ENCODE measurements at places on chromosomes 7 and 10.
A peak's percentile ranks its signal among the peaks of the same experiment; 100 is the strongest.

DNA sequence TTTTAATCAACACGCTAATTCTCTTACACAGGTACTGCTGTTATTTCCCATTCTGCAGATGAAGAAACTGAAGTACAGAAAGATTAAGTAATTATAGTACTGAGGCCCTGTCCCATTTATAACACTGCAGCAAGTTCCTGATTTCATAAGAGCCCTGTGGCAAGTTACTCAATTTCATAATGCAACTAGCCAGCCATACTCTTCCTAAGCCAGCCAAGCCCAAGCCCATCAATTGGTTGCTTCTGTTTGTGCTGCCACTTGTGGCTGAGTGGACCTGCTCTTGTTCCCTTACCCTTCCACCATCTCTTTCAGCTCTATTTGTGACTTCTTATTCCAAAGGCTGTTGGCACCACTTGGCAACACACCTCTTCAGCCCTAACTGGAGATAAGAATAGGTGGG lies 19.7 kb upstream of the PRPF18 start:
- no peak for DNase-seq

GRCh38 chr10:123250640-123251039 lies 96.4 kb downstream of the BUB3 start:
- no peak for DNase-seq

DNA sequence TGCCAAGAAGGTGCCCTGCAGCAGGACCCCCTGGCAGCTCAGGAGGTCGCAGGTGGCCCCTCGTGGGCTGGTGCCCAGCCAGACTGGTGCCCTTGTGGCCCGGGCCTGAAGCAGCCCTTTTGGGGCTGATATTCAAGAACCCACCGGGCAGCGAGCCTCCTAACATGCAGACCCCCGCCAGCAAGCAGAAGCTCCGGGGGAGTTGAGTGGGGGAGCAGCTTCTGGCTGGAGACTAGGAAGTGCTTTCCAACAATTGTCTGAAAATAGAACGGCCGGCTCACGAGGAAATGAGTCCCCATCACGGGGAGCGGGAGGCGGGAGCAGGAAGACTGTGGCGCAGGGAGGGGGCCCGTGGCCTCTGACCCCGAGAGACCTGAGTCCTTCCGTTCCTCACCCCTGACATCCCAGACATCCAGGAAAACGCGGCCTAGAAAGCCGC lies 9.5 kb upstream of the INTS1 start:
- no peak for DNase-seq

DNA sequence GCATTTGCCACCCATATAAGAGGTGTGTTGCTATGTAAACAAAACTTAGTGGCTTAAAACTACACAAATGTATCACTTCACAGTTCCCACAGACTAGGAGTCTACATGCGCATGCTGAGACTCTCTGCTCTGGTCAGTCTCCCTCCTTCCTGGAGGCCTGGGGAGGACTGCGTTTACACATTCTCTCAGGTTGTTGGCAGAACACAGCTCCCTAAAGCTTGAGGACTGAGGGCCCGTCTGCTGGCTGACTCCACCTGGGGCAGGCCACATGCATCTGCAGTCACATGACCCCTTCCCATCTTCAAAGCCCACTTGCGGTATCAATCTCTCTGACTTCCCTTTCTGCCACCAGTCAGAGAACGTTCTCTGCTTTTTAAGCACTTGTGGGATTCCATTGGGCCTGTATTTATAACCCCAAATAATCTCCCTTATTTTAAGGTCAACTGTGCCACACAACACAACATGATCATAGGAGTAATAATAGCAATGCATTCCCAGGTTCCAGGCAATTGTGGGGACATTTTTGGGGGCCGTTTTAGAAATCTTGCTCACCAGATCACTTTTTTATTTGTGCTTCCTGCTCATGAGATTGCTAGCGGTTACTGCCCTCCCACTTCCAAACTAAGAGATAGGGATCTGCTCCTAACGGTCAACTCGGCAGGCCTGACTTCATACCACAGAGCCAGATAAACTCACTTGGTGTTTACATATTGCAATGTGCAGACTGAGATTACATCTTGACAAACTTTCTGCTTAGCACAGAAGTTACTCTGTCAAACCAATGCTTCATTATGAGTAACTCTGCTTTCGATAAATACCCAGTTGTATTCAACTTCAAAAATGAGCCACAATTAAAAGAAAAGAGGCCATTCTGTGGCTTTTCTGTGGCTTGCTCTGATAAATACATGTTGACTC lies 96.3 kb downstream of the ALOX5 start:
- DNase-seq = peak; percentile 19

GRCh38 chr10:85612378-85612775 lies 754.2 kb downstream of the GRID1 start:
- DNase-seq = no peak

GRCh38 chr7:12119620-12120303 lies 91.3 kb upstream of the TMEM106B start:
- DNase-seq = no peak

DNA sequence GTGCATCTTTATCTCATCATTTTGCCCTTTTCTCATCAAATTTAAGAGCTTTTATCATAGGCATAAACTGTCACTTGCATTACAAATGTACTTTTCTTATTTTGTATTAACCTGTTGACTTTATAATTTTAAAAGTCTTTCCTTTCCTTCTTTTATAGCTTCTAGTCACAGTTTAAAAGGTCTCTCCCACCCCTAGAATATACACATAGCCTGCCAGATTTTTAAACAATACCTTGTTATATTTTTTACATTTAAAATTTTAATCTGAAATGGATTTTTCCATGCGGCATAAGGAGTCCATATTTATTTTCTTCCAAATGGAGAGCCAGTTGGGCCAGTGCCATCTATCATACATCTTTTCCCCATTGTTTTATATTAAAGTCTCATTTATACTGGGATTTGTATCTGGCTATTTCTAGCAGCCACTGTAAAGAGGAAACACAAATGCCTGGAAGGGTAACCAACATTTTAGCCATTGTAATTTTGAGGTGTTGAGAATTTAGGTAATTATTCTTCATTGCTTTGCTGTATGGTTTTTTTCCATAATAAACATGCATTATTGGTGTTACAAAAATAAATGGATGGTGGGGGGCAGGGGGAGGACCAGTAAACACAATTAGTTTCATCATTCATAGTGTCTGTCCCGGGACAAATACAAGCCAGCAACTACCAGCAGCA lies 92.8 kb downstream of the CCDC71L start:
- no peak for DNase-seq

- no peak for DNase-seq
Measured at GRCh38 chr7:79386688-79387422, 66.6 kb downstream of the MAGI2 start.

- DNase-seq = no peak
Measured at GRCh38 chr10:128557149-128557710, 431.0 kb upstream of the MKI67 start.

DNA sequence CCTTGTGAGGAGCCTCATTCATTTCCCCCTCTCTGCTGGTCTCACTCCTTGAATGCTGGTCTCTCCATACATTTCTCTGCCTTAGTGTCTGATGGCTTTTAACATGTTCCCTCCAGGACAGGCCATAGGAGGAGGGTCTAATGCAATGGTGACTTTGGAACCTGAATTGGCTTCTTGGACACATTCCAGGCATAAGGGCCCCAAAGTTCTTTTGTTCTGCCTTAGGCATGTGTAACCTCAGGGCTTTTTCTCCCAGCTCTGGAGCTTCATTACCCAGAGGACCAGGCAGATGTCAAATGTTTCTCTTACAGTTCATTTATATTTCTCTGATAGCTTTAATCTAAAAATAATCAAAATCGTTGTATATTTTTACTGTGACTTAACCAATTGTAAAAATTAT lies 162.6 kb downstream of the SDK1 start:
- DNase-seq = no peak

DNA sequence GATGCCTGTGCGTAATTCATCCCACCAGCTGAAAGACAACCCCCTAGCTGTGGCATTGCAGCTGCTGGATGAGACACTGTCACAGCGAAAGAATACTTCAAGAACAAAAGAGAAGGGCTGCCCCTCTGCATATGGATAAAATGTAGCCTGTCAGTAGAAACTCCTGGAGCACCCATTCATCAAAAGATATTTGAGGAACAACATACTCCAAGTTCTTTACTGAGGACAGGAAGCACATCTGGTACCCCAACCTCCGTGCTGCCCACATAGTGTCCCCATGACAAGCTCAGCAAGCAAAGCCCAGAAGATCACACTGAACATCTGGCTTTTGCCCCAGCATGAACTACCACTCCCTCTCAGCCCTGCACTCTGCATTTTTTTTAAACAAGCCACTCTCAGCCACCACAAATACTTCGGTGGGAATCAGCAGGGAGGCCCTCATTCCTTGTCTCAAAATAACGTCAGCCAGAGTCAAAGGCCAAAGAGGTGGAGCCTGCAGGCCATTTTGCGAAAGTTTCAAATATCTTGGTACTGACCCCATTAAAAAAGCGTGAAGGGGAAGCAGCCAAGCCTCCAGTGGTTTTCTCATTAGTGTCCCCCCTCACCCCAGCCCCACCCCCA lies 1.7 kb downstream of the CREB3L2 start:
- no peak for DNase-seq

DNA sequence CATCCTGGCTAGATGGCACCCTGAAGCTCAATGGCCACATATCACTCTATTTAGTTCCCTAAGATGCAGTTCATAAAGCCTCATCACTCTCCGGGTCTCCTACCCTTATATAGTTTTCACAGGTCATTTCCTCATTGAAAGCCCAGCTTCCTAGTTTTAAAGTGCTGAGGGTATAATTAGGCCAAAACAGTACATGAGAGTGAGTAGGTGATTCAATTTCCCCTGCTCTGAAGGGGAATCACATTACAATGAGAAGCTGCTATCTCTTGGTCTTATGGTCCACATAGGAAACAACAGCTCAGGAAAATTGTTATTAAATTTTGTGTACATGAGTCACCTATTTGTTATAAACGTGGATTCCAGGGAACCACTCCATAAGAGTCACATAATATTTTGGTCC lies 162.0 kb downstream of the SEMA3E start:
- DNase-seq = no peak

GRCh38 chr7:135386181-135386580 lies 123.7 kb downstream of the CNOT4 start:
- no peak for DNase-seq

- no peak for DNase-seq
Measured at GRCh38 chr7:45601094-45601493, 26.9 kb downstream of the ADCY1 start.

- DNase-seq = no peak
Measured at GRCh38 chr7:159127691-159128642, 16.7 kb downstream of the VIPR2 start.

DNA sequence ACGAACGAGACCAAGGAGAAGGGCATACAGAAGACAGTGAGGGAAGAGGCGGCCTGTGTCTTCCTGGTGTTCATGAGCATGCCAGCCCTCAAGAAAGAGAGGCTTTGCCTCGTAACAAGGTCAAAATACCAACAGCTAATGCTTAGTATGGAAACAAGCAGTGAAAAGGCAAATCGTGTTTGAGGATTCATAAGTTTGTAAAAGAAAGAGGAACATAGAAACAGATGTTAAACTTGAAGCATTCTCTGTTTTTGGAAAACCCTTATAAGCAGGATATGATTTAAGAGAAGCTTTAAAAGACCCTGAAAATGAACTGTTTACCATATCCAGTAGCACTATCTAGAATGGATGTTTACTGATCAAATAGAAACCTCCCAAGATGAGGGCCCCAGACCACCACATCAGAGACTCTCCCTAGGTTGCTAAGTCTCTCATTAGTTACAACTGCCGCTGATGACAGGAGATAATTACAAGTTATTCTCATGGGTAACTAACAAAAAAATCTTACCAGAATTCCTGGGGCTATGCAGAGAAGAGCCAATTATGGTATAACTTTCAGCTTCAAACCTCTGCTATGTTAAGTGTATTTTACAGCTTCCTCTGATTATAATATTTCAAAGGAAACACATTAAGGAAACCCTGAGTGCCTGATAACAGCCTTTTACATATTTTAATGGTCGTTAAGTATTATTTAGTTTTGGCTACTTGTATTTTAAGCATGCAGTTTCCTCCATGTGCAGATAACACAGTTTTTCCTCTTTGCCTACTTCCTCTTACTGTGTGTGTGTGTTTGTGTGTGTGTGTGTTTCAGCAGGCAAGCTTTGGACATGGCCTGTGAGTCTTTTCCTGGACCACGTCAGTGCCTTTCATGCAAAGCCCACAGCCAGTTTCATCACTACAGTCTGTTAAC lies 17.9 kb downstream of the JCAD start:
- no peak for DNase-seq

DNA sequence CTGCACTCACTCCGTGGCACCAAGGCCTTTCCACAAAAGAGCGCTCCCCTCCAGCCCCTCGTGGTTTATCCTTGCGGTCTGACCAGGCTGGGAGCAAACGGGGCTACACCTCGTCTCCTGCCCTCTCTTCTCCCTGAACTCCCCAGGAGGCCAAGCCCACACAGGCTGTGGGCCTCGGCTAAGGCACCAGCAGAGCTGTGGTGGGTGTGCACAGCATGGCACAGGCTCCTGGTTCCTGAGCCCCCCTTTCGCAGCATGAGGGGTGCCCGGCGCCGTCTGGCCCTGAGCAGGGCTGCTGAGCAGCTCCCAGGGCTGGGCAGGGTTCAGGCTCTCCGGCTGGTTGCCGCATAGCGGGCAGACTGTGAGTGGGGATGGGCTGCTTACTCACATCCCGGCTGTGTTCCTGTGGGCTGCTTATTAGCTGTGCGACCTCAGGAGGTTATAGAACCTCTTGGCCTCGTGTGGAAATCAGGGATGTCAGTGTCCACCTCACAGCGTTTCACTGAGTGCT lies 90.4 kb downstream of the ZMIZ1 start:
- no peak for DNase-seq

DNA sequence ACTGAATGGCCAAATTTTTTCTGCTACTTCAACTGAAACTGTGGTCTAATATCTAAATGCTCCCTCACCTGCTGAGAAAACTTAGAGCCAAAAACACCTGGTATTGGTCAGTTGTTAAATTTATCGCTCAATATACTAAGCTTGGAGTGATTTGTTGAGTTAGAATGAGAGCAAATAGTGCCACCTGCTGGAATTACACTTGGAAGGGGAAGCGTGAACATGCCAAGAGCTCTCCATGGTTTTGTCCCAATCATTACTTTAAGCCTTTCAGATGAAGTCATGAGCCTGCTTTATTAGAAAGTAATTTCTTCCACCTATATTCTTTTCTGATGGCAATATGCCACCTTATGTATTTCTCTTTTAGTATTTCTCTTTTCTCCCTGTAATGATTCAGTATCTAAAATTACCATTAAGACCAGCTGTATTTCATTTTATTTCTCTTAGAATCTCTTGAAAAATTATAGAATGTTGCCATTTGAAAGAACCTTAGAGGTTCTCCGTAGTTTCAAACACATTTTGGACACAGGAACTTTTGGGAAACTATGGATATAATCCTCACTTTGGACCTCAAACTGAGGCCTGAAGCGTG lies 447.8 kb upstream of the C7orf33 start:
- DNase-seq = no peak

DNA sequence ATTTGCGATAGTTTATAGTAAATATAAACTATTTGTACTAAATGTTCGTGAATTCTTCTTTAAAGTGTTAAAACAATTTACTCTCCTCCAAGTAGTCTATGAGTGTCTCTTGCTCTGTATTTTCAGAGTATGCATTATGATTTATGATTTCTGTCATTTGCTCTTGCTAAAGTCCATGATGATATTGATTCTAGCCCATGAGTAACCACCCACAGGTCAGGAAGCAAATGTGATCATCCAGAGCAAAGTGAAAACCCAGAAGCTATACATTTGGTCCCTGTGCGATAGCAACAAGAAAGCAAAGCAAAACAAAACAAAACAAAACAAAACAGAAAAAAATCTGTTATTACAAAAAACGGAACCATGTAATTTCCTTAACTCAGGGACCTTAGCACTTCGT lies 225.9 kb downstream of the HDAC9 start:
- no peak for DNase-seq

All from stimulated activated CD8-positive, alpha-beta memory T cell treated with anti-CD3 and anti-CD28 coated beads, Interleukin-2, amount 100 ng/mL, for 1 hour (primary cell).